Right lobe of liver (tissue), 6 donors: ENCODE measurements at places on chromosomes 11 and 22. TPM values are rescaled to one million over a fixed set of nuclear protein-coding genes. Genes with fewer than 3 reads are reported as not detected.

- no peak for DNase-seq
Measured at GRCh38 chr11:122642472-122642922, 13.0 kb upstream of the UBASH3B start.

- no peak for DNase-seq
Measured at GRCh38 chr11:75342966-75343870, 8.2 kb downstream of the ARRB1 start.

DNA sequence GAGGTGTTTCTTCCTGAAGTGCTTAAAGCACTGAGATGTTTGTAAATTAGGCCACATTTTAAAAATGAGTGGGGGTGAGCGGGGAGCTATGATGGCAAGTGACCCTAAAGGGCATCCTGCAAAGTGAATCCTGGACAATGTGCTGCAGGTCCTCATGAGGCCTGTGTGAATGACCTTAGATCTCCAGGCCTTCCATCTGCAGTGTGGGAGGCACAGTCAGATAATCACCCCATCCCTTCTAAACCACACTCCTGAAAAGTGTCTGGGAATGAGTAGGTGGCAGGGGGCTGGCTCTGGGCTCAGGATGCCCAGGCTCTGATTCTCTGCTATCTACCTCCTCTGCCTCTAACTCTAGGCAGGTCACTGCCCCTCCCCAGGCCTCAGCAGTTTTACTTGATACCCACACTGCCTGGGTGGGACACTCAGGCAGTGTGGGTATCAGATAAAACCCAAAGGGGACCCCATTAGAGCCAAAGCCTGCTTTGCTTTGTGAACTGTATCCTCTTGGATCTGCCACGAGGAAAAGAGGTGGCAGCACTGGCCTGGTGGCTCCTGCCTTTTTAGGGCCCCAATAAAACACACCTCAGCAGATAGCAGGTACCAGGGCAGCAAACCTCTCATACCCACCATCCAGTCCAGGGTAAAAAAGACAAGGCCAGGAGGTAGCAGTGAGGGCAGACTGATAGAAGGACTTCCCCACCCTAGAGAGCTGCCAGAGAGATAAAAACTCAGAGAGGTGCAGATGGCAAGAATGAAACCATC is 10.5 kb downstream of the STARD10 start:
- DNase-seq, result no peak

- DNase-seq, result peak; percentile 22
Measured at GRCh38 chr11:2810411-2811205, 75.0 kb downstream of the CDKN1C start.

DNA sequence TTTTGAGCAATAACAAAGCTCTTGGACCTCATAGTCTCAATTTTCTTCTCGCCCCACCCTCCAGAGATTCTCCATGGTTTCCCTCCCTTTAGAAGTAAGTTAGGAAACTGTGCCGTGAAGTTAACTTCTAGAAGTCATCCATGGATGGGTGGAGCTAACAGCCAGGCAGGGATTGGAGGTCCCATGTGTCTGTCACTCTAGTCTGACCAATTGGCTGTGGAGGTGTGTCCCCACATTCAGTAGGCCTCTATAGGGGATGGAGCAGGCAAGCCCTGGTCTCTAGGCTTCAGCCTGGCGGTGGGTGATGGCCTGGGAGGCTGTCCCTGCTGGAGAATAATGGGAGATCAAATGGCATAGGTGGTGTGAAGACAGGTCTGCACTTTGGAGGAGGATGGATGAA is 50.7 kb downstream of the TP53I11 start:
- no peak for DNase-seq

- no peak for DNase-seq
Measured at GRCh38 chr11:119594639-119595249, 134.3 kb downstream of the NECTIN1 start.

DNA sequence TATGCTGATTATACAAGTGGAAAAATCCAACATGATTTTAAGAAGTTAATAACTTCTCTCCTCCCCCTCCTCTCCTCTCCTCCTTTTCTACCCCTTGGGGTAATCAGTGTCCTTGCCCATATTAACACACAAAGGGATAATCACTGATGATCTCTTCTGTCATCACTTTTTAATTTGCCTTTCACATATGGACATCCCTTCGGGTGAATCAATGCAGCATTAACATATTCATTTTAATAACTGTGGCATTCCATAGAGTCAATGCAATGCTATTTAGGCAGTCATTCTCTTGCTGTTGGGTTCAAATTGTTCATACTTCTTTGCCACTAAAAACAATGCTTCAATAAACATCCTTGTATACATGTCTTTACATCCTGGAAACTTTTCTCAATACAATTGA is 42.9 kb upstream of the GLYATL2 start:
- DNase-seq, result no peak

DNA sequence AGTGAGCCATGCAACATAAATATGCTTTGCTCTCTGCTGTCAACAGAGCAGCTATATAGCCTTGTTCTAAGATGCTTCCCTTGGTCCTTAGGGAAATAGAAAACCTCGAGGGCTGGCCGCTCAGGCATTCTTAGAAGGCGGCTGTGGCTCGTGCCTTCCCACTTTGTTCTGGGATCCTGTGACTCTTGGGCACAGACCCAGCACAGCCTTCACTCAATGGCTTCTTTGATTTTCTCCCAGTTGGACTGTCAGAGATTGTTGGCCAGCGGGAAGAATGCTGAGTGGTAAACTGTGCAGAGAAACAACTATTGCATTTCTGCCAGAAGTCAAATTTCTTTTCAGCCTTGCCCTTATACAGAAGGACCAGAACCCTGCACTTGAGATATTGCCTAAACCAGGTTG is 9.5 kb upstream of the MICAL2 start:
- DNase-seq, result no peak

- no peak for DNase-seq
Measured at GRCh38 chr11:107706531-107706930, 5.3 kb downstream of the SLN start.

DNA sequence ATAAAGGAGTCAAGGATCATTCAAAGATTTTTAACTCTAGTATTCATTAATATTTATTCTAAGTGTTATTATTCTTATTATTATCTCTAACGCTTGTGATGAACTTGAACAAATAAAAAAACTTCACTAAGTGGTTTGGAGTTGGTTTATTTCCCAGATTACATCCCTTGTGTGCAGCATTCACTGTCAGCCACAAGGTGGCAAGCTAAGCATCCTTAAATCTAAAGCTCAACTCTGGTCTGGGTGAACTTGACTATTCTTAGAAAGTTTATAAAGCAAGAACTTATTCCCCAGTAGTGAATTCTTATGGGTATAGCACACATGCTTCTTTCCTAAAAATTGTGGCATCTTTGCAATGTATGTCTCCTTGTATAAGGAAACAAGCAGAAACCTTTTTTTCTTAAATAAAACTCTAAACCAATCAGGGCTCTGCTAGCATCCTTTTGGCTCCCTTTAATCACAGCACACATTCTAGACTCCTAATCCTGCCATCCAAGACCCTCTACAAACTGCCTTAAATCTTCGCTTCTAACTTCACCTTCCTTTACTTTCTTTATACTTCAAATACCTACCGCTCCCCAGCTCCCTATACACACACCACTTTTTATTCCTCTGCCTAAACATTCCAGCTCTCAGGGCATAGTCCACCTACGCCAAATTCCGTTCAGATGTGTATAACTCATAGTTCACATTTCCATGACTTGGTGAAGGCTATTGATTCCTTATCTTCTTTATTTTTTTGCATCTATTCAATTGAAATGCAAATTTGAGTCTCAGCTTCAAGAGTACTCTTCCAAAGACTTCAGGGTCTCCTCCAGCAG is 1068.8 kb downstream of the DLG2 start:
- peak; percentile 20 for DNase-seq

DNA sequence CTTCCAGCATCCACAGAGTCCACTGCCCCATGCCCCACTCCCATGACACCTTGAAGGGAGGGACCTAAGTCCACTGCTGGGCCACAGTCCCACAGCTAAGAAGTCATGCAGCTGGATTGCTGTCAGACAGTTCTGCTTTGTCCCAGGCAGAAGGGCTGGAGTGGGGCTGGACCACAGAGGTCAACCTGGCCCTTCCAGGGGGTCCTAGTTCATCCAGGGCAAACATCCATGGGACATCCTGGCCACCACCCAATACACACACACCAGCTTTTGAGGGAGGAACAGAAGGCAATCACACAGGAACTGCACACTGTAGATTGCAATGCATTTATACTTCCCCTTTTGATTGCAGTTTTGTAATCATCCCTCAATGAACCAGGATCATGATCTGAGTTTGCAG is 11.3 kb upstream of the APOL4 start:
- DNase-seq, result no peak

DNA sequence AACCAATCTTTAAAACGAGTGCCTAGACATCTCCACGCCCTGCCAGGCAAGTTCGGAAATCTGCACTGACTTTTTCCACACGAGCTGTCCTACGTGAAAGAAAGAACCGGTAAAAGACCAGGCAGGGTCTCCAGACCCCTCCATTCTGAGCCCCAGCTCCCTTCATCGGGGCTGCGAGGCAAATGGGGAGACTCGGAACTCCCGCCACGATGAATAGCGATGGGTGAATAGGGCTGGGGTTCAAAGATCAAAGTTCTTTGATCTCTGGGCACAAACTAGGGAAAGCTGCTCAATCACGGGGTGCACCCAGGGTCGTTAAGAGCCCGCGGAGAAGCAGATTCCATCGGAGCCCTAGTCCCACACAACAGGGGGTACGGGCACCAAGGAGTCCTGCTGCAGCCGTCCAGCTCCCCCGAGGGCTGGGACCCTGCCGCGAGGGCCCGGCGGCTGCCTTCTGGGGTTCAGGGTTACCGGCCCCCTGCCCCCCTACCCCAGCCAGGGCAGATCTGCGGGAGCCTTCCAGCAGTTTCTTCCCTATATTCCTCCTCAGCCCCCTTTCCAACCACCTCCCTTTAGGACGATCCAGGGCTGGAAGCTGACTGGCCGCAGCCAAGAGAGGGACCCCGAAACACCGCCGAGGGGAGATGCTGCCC is 1.1 kb downstream of the LRP4 start:
- DNase-seq, result no peak

DNA sequence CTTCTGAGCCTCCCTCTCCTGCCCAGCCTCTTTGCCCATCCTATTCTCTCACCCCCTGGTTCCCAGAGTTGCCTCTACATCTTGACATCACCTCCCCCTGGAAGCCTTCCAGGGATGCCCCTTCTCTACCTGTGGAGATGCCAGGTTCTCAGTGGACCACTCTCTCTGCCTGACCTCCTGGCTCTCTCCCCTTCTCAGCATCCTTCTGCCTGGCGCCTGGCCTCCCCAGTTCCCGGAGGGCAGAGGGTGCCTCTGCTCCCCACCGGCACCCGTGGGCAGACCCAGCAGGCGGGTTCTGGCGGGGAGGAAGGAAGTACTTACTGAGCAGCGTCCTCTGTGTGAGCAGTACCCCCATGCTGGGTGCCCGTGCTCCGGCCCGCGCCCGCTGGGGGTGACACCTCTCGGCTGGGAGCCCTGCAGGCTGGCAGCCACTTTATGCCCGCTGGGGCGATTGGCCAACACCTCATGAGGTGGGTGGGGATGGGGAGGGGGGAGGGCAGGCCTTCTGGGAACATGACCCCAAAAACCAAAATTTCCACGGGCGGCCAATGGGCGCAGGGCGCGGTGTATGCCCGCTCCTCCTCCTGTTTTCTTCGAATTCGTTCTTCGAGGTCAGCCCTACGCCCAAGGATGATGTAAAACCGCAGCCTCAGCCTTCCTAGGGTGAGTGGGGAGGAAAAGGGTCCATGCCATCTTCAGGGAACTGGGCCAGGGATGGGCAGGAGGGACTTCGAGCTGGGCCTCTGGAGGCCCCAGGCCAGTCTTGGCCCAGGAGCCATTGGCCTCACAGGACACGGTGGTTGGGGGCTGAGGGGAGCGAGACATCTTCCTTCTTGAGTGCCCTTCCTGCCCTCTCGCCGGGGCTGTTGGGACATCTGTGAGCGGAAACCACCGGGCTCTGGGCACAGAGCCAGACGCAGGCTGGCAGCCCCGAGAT is at the start of gene OSM:
TSS of gene OSM (minus strand) at position 407 of the 937 bp plus-strand sequence. CDS start at position 355, 52 bp downstream.
- DNase-seq, result peak; percentile 74

- DNase-seq, result no peak
Measured at GRCh38 chr11:128196235-128196634, 391.1 kb downstream of the ETS1 start.

DNA sequence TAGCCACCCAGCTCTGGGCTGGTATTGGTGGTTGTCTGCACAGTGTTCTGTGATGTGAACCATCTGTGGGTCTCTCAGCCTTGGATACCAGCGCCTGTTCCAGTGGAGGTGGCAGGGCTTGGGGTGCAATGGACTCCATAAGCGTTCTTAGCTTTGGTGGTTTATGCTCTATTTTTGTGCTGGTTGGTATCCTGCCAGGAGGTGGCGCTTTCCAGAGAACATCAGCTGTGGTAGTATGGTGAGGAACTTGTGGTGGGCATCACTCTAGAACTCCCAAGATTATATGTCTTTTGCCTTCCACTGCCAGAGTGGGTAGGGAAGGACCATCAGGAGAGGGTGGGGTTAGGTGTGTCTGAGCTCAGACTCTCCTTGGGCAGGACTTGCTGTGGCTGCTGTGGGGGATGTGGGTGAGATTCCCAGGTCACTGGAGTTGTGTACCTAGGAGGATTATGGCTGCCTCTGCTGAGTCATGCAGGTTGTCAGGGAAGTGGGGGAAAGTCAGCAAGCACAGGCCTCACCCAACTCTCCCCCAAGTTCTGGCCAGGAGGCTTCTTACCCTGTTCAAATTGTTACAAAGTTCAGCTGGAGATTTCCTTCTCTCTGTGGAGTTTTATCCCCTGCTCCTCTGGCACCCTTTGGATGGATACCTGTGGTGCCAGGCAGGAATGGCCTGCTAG is 47.2 kb downstream of the MRGPRX2 start:
- no peak for DNase-seq

GRCh38 chr11:101034076-101034475 is 95.5 kb downstream of the PGR start:
- peak; percentile 48 for DNase-seq

DNA sequence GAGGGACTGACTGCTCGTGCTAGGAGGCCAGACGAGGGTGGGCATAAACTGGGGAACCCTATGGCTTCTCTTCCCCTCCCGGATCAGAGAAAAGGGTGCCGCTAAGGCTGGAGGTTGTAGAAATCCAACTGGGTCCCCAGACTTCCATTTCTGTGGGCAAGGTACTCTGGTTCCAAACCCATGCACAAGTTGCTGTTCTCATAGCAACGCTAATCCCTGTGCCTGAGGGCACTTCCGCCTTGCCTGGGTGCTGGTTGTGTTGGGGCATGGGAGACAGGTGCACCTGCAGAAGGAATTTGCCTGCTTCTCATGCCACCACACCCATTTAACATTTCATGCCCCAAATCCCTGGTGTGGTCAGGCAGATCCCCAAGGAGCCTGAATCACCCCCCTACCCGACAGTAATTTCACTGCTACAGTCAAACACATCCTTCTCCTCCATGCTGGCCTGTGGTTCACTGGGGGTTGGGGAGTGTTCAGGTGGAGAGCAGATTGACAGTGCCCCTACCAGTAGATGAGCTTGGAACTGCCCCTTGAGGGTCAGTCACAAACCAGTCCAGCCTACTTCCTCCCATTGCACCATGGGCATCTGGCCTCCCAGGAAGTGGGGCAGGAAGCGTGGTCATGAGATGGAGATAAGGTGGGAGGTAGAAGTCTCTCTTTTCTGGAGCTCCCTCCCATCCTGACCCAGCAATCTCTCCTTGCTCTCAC is 1.2 kb downstream of the C2CD2L start:
- no peak for DNase-seq

- no peak for DNase-seq
Measured at GRCh38 chr11:60281485-60281884, 1.0 kb downstream of the MS4A4A start.

The YAP1 gene
- 28.9 TPM for total RNA-seq

The MMP12 gene
- total RNA-seq, result not detected

The OR5B21 gene
- not detected for total RNA-seq

The SPDYC gene
- total RNA-seq, result not detected

The PARVG gene
- total RNA-seq, result 10.8 TPM

The KREMEN1 gene
- 1.7 TPM for total RNA-seq

The CRYBA4 gene
- not detected for total RNA-seq
